ENCODE measurements at places on chromosomes 13 and 19. TPM values are rescaled to one million over a fixed set of nuclear protein-coding genes. Genes with fewer than 3 reads are reported as not detected.

ARHGAP45 gene
- total RNA-seq: 42.9 TPM

CD209 gene
- total RNA-seq: 13.8 TPM

DNA sequence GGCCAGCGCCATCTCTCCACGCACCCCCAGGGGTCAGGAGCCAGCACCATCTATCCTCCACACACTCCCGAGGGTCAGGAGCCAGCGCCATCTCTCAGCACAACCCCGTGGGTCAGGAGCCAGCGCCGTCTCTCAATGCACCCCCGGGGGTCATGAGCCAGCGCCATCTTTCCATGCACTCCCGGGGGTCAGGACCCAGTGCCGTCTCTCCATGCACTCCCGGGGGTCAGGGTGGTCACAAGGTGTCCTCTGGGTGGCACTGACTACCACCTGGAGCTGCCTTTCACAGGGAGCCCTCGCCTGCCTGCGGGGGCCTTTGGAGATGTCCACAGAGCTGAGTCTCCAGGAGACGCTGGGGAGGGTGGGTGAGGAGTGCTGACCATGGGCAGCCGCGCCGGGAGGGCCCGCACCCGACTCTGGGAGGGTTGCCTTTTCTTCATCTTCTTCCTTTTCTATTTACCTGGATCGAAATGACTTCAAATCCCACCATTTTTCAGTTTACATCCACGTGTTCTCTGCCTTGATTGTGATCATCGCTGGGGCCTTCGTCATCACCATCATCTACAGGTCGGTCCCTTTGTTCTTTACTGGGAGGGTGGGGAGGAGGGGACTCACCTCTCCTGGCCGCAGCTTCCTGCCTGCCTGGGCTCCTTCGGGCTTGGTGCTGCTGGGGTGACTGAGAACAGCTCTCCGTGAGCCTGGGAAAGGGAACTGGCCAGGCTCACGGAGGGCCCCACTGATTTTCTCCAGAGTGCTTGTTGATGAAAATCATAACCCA is 19.1 kb downstream of the TEX29 start:
- DNase-seq: no peak

DNA sequence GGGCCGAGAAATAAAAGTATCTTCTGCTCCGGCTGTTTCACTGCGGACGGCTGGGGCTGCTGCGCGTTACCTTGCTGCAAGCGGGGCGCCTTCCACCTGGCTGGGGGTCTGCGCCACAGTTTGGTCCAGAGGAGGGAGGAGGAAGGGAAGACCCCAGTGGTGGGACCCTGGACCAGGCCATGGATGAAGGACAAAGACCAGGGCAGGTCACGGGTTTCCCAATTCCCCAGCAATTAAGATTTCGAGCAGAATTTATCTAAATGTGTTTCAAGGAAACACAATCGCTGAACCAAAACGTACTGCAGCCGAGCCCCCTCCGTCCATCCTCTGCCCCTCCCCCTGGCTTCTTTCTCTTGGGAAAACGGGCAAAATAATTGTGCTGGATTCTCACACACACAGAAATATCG is 2.9 kb downstream of the SOX1 start:
- DNase-seq: no peak

- no peak for DNase-seq
Measured at GRCh38 chr13:114112826-114113322, 19.5 kb downstream of the RASA3 start.

DNA sequence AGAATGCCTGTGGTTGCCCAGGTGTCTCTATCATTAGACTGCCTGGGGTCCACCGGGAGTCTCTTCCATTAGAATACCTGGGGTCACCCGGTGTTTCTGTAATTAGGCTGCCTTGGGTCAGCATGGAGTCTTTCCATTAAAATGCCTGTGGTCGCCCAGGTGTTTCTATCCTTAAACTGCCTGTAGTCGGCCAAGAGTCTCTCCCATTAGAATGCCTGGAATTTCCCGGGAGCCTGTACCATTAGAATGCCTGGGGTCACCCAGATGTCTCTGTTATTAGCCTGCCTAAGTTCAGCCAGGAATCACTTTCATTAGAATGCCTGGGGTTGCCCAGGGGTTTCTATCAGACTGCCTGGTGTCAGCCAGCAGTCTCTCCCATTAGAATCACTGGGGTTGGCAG is 1492.8 kb downstream of the UQCRFS1 start:
- no peak for DNase-seq

- DNase-seq: no peak
Measured at GRCh38 chr13:111322001-111322915, 1.8 kb downstream of the TEX29 start.

- DNase-seq: no peak
Measured at GRCh38 chr13:27496536-27497273, 46.3 kb upstream of the MTIF3 start.

DNA sequence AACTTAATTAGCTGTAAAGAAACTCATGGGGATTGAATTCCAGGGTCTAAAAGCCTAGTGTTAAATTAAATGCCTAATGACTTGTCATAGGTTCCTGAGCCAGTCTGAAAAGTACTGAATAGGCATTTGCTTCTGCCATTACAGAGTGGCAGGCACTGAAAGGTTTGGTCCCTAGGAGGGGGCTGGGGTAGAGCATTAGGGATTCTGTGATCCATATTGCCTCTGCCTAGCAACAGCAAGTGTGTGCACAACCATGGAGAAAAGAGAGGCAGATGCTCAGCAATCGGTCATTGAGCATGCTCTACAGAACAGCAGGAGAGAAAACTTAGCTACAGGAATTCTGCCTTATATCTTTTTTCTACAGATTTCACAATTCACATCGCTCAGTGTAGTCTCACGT is 133.5 kb downstream of the TRPC4 start:
- DNase-seq: no peak

- DNase-seq: no peak
Measured at GRCh38 chr13:46799139-46799538, 2.2 kb upstream of the ESD start.

- DNase-seq: no peak
Measured at GRCh38 chr13:77351315-77351714, 24.4 kb upstream of the MYCBP2 start.

GRCh38 chr19:31838163-31838815 is 489.1 kb upstream of the TSHZ3 start:
- no peak for DNase-seq

- DNase-seq: no peak
Measured at GRCh38 chr13:49938921-49939320, 2.8 kb upstream of the SPRYD7 start.

DNA sequence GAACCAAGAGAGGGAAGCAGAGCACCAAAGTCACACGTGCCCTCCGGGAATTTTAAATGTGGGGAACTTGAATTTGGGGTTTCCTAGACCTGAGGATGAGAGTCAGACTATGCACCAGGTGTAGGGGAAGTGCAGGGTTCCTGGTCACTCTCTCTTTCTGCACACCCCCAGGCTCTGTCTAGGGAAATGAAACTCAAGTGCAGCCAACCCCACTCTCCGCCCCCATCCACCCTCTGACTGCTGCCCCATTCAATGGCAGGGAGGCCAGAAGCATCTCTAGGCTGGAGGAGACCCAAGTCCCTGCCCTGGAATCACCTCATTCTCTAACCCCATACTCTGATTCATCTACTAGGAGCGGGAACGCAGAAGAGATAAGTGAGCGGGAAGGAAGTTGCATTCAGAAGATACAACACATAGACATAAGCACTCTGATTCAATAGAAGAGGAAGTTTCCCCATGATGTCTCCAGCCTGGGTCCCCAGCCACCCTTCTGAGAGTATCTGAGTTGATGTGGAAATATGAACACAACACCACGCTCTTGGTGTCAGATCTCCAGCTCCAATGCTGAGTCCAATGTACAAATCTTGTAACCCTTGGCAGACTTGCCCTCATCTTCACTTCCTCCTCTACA is 4.7 kb upstream of the SIGLEC14 start:
- no peak for DNase-seq

DNA sequence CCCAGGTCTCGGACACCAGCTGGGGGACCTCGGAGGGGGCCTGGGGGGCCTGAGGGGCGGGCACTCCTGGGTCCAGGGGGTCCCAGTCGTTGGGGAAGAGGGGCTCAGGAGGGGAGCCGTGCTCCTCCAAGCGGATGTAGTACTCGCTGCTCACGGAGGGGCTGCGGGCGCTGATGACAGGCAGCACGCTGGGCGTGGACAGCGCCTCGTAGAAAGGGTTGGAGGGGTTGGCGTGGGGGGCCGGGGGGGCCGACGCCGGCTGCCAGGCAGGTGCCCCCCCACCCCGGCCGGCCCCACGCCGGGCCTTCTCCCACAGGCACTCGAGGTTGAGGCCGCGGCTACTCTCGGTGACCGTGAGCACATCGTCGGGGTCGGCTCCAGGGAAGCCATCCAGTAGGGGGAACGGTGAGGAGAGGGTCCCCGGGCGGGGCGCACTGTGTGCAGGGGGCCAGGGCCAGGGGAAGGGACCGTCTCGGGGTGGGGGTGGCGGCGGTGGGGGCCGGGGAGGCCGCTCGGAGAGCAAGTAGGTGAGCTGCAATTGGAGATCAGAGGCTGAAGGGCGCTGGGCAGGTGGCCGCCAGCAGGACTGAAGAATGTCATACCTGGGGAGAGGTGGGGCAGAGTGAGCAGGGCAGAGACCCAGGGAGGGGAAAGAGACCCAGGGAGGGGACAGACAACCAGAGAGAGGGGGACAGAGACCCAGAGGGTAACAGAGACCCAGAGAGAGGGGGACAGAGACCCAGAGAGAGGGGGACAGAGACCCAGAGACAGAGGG is 12.1 kb downstream of the LMTK3 start:
- DNase-seq: no peak

GRCh38 chr13:45303026-45303425 is 38.0 kb downstream of the TPT1 start:
- no peak for DNase-seq

DNA sequence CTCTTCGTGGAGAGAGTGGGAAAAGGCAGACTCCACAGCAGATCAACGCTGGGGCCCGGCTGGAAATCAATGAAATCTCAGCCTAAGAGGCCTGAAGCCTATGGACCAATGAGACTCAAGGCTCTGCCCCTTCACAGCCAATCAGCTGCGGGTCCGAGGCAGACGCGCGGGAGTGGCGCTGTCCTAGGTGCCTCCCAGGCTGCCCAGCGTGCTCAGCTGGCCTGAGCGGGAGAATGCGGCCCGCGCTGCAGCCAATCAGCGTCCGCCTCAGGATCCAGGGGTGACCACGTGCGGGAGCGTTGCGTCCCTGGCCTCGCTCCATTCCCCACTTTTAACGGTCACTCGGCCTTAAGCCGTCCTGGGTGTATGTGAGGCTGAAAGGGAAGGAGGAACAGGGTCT is at the start of gene ZBTB32:
TSS of gene ZBTB32 (plus strand) at position 341 of the 400 bp plus-strand sequence. CDS start 10,069 bp downstream, outside the sequence.
- no peak for DNase-seq

DNA sequence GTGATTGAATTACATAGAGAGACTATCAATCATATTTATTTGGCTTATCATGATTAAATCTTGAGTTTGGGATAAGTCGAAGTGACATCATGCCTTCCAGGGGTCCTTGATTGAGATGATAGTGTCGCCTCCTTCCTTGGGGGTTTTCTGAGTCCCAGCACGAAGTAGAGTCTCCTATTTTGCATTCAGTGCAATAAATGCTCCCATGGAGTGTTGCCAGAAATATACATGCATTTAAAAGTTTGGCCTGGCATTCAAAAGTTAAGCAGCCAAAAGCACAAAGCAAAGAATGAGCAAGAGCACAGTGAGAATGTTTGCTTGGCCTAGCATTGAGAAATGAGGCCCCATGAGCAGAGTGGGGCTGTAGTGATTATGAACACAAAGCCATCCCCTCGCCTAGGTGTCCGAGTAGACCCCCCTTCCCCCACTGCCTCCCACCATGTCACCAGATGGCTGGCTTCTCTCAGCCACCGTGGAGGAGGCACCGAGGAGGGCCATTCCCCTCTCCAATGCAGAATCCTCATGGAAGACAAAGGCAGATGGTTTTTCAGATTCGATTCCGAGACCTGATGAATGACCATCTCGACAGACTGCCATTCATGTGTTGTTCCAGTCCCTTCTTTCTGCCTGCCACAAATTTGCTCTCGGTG is 58.8 kb upstream of the UBL3 start:
- DNase-seq: no peak

Data from adrenal gland (tissue), 19 donors.